ENCODE measurements at places on chromosomes 3 and 15.

- no peak for DNase-seq
Observed at GRCh38 chr3:194602669-194603171, 30.5 kb downstream of the TMEM44 start.

DNA sequence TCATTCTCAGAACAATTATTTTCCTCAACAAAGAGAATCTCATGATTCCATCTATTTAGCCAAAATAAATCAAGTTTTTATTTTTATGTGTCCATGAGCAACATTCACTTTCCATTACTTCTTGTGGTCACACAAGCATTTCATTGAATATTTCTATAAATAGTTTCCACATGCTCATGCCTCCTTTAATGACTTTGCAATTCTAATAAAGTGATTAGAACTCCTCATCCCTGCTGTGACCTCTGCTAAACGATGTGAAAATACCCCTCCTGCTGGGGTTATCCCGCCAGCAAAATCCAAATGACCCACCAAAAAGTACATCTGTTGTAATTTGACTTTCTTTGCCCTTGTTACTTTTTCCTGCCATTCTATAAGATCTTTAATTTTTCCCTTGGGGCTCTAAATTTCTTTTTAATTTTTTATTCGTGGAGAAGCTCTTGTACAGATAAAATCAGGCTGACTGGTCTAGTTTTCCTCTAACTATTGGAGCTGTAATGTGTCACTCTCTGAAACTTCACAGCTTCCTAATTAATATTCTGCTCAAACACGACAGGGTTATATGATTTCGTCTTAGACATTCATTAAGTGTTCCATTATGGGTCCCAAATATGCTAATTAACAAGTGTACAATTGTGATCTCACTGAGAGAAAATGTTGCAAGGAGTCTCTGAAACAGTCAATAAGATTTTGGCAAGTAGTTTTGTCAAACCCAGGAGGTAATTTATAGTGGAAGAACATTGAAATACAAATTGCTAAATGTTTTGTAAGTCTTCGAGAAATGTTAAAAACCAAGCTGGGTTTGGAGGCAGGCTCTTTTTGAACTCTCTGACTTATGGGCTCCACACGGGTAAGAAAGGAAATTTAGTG lies 533.1 kb upstream of the NAALADL2 start:
- DNase-seq = peak; percentile 20

- no peak for DNase-seq
Observed at GRCh38 chr15:25689592-25689991, 173.5 kb downstream of the ATP10A start.

GRCh38 chr3:188244395-188244861 lies 90.5 kb downstream of the LPP start:
- no peak for DNase-seq

GRCh38 chr15:29612701-29613100 lies 209.6 kb downstream of the TJP1 start:
- DNase-seq = no peak

DNA sequence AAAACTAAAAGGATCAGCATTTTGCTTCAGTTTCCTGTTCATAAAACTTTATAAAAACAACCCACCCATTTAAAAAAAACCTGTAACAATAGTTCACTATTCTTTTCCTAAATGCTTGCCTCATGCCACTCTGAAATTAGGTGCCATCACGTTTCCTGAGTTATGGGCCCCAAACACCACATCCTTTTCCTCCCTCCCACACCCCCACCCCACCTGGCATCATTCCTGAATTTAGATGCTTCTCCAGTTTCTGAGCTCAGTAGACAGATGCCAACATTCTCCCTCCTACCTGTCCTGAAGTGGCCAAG lies 11.9 kb upstream of the ARHGEF3 start:
- no peak for DNase-seq

DNA sequence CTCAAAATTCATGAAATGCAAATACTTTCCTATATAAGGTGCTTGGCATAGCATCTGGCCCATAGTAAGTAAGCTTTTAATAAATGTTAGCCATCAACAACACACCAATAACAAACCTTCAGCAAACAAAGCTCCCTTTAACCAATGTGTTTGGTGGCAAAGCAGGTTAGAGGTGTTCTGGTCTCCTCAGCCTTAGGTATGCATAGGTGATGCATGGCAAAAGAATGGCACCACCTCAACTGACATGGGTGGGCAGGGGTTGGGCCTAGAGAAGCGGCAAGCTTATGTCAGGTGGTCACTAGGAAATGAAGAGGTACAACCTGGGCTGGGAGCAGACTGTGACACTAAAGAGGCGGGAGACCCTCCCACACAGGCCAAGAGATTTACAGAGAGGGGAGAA lies 38.2 kb downstream of the MRPS11 start:
- no peak for DNase-seq

GRCh38 chr3:182508919-182509711 lies 284.2 kb upstream of the ATP11B start:
- DNase-seq = no peak

DNA sequence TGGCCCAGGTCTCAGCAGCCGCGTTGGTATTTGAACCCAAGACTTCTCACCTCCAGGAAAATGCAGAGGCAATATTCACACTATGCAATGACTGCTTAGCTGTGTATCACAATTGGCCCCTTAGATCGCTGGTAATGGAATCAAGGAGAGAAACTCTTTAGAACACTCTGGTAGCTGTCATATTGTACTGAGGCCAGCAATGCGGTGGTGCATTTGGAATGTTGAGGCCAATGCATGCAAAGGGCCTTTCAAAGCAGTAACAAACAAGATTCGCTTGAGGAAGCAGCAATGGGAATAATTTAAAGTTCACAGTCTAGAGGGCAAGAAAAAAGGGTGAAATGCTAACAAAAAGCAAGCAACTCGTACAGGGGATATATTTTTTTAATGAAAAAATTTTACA lies 764.1 kb downstream of the GRM7 start:
- no peak for DNase-seq

GRCh38 chr3:114846779-114847178 lies 300.3 kb downstream of the ZBTB20 start:
- DNase-seq = peak; percentile 23

DNA sequence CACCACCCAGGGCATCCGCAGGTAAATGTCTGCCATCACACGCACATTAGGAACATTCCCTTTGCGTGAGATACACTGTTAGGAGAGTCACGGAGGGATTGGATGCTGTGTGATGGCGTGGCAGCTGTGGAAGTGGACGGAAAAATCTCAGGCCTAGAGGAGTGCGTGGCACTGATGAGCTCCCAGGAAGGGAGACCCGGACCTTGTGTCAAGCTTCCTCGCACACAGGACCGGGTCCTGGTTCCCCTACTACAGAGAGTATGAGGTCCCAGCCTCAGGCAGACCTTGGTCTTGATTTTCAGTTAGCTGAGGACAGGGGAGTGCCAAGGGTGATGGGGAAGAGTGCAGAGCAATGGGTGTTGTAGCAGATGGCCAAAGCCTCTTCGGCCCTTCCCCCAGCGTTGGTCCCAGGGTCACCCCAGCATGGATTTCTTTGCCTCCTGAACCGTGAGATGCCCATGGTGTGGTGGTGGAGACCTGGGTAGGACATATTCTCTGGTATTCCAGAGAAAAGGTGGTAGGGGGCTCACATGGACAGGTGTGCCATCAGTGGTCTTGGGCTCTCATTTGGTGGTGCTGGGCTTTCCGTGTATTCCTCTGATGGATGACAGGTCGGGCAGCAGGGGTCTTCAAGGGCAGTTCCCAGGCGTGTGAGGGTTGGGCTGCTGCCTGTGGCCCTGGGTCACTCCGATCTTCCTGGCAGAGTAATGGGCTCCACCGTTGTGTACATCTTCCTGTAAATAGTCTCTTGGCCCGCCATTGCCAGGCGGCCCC lies 105.1 kb downstream of the SNRPN start:
- DNase-seq = no peak

- DNase-seq = no peak
Observed at GRCh38 chr3:53994986-53995603, 103.4 kb upstream of the SELENOK start.

- no peak for DNase-seq
Observed at GRCh38 chr3:14216257-14217048, 37.8 kb downstream of the LSM3 start.

DNA sequence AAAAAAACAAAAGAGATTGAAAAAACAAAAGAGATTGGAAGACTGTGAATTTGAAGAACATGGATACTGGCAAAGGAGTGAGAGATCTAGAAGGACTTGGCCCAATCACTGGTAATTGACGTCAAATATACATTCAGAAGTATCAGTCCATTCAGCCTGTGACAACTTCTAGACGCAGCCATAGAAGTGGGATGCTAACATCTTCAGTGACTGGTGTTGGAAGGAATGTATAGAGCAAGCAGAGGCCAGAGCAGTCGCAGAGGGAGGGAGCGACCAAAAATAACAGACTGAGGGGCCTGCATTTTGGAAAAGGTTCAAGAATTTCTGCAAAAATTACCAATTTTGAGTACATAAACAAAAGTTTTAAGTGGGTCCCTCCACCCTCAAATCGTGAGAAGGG lies 473.3 kb downstream of the CADM2 start:
- no peak for DNase-seq

- no peak for DNase-seq
Observed at GRCh38 chr3:52354676-52355075, 38.6 kb downstream of the DNAH1 start.

GRCh38 chr3:127273206-127273605 lies 14.6 kb downstream of the PRR20G start:
- no peak for DNase-seq

DNA sequence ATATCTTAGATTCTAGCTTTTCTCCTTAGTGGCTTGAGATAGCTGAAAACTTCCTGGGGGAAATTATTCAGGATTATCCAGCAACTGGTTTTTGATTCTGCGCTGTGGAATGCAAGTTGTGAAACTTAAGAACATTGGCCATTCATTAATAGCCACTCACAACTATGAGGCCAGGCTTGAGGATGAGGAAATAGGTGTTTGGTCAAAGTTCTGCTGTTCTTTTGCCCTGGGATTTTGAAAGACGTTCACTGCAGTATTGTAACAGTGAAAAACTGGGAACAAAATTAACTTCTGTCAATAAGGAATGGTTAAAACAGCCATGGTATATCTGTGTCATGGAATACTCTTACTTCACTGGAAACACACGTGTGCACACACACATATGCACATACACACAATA lies 44.1 kb downstream of the CTXND1 start:
- DNase-seq = no peak

- DNase-seq = peak; percentile 47
Observed at GRCh38 chr3:72347819-72348319, 500.4 kb downstream of the SHQ1 start.

DNA sequence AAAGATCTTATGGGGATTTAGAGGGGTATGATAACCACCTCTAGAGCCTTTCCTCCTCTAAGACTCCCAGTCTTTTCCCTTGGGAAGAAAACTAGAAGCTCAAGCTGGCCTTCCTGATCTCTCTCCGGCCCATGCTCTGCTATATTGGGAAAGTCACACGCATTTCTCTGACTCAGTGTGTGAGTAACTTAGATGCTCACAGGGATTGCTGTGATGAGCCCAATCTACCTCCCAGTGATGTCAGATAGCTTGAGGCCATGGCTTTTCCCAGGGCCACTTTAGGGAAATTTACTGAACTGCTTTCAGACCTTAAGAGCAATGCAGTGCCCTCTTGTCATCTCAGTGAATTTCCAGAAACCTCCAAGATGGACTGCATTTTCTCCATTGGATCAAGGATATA lies 8.6 kb upstream of the ST8SIA2 start:
- DNase-seq = no peak

GRCh38 chr3:30578479-30578878 lies 27.9 kb upstream of the TGFBR2 start:
- peak; percentile 58 for DNase-seq

DNA sequence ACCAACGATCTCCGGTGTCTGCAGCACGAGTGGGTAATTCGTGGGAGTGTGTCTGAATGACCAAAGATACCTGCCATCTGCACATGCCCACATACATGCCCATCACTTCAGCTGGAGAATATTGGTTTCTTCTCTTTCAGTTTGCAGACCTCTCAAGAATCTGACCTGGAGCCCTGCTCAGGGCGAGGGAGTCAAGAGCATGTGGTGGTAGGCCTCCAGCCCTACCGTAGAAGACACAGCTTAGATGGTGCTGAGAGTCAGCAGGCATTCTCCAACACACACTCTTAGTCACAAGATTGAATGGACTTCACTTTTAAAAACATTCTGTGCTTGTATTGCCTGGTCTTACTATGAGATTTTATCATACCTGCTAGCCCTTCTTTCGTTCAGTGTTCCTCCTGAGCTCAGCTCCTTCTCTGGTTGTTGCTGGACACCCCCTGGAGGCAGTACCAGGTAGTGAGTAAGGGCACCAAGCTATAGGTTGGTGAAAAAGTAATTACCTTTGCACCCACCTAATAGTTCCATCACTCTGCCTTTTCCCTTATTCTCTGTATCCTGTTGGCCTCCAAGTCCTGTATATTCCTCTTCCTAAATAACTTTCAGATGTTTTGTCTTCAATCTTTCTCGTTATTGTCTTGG lies 252.0 kb downstream of the CACNA2D3 start:
- DNase-seq = no peak

- DNase-seq = no peak
Observed at GRCh38 chr3:186184021-186184420, 75.1 kb upstream of the ETV5 start.

DNA sequence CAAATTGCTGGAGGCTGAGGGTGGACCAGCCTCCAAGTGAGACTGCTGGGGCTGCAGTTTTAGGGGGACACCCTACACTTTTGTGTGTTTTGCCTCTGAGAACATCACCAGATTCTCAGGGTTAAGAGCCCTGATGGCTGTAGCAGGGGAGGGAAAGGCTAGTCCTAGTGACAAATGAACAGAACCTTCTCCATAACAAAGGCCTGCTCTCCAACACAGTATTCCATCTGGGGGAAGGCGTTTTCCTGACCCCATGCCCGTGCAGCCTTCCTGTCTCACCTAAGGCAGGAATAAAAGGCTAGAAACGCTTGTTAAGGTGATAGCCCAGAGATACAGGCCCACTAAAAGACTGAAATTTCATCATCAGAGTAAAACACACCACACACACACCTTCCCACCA lies 50.2 kb upstream of the NSMCE3 start:
- no peak for DNase-seq

DNA sequence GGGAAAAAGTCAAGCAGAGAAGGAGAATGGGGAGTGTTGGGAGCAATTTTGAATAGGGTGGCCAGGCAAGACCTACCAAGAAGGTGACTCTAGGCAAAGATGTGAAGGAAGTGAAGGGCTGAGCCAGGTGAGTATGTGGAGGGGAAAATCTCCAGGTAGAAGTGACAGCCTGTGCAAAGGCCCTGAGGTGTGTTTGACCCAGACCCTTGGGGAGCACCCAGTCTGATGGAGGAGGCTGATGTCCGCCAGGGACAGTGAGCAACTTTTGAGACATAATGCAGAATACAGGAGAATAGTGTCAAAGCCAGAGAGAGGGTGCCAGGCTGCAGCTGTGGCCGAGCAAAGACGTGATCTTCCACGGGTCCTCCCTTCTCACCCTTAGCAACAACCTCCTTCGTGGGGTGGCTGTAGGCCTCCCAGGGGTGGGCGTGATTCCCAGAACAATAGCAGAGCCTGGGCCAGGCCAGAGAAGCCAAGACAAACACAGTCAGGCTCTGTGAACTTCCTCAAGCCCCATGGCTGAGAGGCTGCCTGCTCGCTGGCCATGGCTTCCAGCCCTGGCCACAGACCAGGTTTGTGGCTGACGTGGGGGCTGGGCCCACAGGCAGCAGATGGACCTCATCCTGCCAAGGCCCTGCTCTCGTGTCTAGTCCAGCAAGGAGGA lies 58.1 kb downstream of the SLC6A6 start:
- peak; percentile 86 for DNase-seq

GRCh38 chr3:117463276-117464115 lies 753.9 kb downstream of the TUSC7 start:
- DNase-seq = no peak

- DNase-seq = no peak
Observed at GRCh38 chr3:107772016-107772415, 249.3 kb downstream of the BBX start.
